ENCODE measurements at places on chromosomes 2 and 18.

GRCh38 chr2:206531996-206532543 is 88.7 kb downstream of the ADAM23 start:
- no peak for DNase-seq

- no peak for DNase-seq
Measured at GRCh38 chr2:182554950-182555349, 128.1 kb upstream of the PDE1A start.

GRCh38 chr2:234679301-234679740 is 182.4 kb upstream of the ARL4C start:
- DNase-seq: no peak

- no peak for DNase-seq
Measured at GRCh38 chr2:230793572-230794359, 71.0 kb upstream of the ITM2C start.

DNA sequence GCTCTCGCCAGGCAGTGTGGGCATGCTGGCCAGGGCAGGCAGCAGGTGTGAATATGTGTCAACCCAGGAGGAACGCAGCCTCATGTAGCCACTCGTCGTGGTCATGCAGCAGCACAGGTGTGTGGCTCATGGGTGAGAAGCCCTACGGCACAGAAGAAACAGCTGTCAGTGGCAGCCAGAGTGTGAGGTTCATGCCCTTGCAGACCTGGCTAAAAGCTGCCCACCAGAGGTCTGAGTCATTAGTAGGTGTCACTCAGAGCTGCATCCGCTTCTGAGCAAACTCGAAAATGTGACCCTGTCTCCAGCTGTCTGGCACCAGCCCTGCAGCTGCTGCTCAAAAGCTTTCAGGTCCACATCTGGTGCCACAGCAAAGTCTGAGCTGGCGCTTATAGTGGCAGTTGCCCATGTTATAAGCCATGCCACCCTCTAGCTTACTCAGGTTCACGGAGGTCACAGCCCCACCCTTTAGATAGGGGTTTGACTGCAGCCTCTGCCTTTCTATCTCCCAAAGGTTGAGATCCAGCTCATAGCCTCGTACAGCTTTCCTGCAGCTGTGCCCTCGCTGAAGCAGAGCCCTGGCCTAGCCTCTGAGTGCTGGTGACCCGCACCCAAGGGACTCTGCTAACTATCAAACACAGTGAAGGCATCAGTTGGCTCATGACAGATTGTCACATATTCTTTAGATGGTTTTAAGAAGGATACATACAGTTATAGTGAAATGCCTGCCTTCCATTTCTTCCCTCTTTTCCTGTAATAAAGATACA is 195.0 kb downstream of the CCDC102B start:
- DNase-seq: no peak

DNA sequence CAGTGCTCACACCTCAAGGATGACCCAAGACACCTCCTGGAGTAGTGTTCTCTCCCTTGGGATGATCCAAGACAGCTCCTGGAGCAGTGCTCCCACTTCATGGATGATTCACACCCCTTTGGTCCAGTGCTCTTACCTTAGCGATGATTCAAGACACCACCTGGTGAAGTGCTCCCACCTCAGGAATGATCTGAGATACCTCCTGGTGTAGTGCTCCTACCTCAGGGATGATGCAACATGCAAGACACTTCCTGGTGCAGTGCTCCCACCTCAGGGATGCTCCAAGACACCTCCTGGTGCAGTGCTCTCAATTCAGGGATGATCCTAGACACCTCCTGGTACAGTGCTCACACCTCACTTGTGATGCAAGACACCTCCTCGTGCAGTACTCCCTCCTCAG is 123.1 kb downstream of the ASB1 start:
- DNase-seq: no peak

- DNase-seq: peak; percentile 76
Measured at GRCh38 chr2:71505086-71505769, 51.9 kb downstream of the DYSF start.

DNA sequence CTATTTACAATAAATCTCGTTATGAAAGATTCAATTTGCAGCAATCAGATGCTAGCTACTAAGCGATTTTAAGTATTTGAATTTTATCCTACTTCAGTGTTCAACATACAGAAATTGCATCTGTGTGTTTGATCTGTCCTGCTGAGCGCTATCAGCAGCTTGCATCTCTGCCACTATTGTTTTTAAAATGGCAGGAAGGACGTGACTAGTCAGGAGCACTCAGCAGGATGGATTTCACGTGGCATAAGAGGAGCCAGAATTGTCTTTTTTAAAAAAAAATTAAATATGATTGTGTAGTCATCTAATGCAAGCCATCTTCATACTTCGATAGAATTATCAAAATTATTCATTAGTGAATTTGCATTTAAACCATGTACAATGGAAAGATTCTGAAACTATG is 2.8 kb upstream of the KLHL14 start:
- no peak for DNase-seq

DNA sequence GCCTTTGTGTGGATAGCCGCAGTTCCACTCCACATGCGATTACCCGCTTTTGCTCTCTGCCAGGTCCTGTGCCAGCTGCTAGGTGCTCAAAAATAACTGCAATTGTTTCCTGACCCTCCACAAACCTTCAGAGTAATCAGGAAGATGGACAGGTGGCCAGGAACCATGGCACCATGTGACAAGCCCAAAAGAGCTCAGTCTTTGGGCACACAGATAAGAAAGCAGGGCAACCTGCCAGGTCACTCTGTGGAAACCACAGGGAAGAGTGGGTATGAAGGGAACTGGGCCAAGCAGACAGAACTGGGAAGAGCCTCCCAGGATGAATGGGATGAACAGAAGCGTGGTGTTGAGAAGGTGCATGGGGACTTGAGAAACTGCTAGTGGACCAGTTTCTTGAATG is 79.4 kb upstream of the AGAP1 start:
- DNase-seq: peak; percentile 91

DNA sequence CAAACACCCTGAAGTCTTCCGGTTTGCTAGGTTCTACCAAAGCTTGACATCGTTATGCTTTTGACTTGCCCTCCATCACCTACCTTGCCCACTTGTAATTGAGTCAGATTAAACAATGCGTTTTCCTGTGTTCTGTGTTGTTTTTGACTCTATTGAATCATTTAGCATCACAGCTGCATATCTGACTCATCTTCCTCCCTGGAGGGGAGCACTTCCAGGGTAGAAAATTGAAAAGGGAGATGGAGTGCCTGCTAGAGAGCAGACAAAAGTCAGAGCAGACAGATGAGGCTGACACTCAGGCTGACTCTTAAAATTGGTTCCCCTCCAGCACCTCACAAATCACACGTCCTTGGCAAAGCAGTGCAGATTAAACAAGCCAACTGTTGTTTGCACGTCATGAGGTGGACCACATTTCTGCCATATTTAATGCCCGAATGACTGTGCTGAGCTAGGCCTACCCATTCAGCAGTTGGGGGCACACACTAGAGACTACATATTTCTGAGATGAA is 2.2 kb downstream of the MPP4 start:
- no peak for DNase-seq

DNA sequence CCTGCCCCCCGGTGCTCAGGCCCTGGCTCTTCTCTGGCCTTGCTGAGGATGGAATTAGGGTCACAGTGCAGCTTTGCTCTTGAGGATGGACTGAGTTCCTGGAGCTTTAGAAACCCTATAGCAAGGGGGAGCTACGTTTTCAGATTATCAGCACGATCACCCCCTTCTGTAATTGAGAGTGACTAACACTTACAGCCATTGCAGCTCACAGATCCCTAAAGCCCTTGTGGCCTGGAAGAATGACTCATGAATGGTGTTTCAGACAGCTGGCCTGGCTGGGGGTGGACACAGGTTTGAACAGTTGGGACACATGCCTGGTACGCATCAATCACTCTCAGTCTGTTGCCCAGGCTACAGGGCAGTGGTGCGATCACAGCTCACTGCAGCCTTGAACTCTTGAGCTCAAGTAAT is 79.7 kb upstream of the IGFBP5 start:
- DNase-seq: peak; percentile 5

DNA sequence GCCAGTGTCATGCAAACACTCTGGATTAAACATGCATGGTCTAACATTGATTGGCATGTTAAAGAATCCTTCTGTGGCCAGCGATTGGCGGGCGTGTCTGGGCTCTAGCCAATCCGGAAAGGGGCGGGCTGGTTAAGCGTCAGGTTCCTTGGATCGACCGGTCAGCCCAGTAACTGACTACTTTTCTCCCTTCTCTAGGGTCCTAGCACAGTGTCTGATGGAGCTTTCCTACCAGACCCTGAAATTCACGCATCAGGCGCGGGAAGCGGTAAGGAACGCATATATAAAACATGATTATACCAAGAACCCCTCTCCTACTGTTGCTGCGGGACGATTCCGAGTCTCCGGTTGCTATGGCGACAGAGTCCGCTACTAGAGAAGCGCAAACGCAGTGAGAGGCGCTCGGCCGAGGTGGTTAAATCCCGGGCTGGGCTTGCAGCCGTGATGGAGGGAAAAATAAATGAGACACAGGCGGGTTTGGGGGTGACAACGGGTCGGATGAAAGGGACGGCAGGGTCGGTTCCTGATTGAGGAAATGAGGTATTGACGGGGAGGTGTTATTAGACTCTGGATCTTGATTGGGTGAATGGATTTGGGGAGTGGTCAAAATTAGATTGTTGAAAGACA is 29.4 kb downstream of the KATNAL2 start:
- peak; percentile 81 for DNase-seq

DNA sequence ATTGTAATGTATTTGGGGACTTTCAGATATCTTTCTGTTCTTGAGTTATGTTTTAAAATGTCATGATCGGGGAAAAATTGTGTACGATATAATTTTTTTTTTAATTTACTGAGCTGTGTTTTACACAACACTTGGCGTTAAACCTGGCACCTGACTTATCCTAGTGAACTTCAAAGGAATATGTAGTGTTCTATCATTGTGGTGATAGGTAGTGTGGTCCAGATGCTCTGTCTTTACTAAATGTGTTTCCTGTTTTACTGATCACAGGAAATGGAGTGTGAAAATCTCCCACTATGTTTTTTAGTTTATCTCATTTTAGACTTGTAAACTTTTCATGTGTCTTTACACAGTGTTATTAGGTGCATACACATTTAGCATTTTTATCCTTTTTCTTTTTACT is 98.0 kb downstream of the SLC5A7 start:
- DNase-seq: no peak

- no peak for DNase-seq
Measured at GRCh38 chr2:201580486-201580885, 62.8 kb downstream of the TMEM237 start.

GRCh38 chr2:217756375-217757107 is 246.3 kb downstream of the TNS1 start:
- DNase-seq: peak; percentile 60

- no peak for DNase-seq
Measured at GRCh38 chr2:229719926-229720647, 5.7 kb upstream of the DNER start.

DNA sequence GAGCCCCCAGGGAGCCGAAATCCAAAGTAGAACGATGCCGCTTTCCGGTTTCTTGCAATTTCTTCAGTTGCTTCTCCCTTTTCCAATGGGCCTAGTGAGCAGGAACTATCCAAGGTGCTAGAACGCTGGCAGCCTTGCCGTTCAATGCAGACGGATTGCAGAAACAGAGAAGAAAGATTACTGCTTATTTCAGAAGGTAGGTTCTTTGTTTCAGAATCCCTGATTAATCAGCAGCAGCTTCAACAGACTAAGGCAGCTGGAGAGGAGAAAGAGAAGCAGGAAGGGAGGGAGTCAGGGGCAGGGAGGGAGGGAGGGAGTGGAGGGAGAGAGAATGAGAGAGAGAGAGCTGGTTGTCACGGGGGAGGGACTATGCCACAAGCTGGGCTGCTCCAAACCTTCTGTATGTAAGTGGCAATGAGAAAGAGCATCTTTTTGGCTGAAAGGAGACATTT is 576 bp downstream of the NYAP2 start:
- peak; percentile 56 for DNase-seq

DNA sequence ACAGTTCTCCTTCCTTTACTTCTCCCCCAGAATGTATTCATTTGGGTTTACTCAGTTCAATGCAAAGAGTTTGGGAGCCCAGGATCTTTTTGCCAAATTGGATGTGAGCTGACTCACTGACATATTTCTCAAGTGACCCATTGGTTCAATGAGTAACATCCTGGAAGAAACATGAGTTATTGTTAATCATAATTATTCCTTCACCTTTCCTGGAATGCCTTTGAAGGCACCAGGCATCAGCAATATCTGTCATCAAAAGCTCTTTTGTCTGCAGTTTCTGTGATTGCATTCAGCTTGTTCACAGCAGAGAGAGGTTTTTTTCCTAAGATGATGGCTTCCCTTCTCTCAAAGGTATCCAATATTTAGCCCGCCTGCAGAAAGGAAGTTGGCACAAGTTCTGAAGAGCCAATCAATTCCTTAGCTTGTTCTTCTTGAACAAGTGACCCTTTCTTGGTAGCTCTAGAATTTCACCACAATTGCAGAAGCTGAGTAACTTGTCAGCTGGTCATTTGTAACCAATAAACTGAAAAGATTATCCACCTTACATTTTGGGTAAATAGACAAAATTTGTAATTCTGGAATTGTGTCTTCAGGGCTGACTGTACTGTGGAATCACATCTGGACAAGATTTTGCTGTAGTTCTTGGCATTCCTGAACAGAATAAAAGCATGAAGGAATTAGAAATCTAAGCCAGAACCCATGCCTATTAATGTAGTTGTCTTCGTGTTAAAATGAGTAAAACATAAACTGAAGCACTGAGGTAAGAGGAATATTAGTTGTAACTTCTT is 72.2 kb upstream of the TMEM17 start:
- no peak for DNase-seq

DNA sequence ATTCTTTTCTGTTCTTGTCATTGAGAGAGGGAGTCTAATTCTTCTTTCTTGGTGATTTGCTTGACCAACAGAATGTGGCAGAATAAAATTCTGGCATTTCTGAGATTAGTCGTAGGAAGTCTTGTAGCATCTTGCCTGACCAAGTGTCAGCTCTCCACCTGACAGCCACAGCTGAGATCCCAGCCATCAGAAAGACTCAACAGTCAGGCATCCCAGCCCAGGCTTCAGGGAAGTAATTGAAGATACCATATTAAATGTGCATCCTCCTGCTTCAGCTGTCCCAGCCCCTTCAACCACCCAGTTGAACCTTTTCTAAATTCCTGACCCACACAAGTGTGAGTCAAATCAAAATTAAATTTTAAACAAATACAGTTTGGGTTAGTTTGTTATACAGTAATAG is 208.3 kb downstream of the PIK3C3 start:
- no peak for DNase-seq

DNA sequence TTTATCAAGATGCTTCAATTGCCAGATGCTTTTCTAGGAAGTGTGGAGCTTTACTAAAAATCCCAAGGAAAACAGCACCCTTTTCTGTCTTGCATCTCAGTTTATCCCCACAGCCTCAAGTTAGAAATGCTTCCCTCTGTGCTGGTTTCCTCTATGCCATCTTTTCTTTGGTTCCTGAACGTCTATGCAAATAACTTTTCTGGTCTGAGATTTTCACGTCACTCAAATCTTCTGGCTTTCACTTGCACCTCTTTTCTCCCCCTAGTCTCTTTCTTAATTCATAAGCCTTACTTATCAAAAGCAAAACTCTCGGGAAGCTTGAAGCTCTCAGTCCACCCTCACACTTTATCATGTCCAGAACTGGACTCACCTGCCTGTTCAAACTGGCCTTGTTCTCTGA is 33.9 kb downstream of the ARHGAP25 start:
- DNase-seq: no peak
